CD4-positive, alpha-beta T cell treated with Interleukin-2 at 100 ng/mL for 4 hours (primary cell): ENCODE measurements at places on chromosomes 12 and 14.

DNA sequence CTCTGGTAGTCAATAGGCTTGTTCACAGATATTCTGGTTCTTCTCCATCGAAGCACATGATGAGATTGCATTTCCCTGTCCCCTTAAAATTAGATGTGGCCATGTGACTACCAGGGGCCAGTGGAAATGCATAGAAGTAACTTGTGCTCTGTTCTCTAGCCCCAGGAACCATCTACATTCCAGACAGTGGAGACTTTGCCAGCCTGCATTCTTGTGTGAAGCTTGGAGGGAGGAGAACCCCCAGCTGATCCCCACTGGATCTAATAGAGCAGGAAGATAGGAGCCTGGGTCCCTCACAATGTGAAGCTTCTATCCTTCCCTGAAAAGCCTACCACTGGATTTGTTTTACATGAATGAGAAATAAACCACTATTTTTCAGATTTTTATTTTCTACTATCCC lies 130.1 kb downstream of the KITLG start:
- no peak for DNase-seq

- DNase-seq, result no peak
Observed at GRCh38 chr12:52697058-52697582, 6.2 kb downstream of the KRT77 start.

DNA sequence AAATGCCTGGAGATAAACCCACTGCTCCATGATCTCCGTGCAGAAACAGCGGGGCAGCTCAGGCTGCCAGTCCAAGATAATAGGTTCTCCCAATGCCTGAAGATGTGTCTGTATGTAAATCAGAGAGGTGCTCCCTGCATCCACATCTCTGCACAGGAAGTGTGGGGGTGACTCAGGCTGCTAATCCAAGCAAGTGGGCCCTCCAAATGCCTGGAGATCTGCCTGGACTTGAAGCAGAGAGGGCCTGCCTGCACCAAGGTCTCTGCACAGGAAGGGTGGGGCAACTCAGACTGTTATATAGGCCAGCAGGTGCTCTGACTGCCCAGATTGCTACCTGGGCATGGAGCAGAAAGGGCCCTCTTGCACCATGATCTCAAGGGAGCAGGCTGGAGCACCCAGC lies 504.7 kb downstream of the LRFN5 start:
- DNase-seq, result no peak

DNA sequence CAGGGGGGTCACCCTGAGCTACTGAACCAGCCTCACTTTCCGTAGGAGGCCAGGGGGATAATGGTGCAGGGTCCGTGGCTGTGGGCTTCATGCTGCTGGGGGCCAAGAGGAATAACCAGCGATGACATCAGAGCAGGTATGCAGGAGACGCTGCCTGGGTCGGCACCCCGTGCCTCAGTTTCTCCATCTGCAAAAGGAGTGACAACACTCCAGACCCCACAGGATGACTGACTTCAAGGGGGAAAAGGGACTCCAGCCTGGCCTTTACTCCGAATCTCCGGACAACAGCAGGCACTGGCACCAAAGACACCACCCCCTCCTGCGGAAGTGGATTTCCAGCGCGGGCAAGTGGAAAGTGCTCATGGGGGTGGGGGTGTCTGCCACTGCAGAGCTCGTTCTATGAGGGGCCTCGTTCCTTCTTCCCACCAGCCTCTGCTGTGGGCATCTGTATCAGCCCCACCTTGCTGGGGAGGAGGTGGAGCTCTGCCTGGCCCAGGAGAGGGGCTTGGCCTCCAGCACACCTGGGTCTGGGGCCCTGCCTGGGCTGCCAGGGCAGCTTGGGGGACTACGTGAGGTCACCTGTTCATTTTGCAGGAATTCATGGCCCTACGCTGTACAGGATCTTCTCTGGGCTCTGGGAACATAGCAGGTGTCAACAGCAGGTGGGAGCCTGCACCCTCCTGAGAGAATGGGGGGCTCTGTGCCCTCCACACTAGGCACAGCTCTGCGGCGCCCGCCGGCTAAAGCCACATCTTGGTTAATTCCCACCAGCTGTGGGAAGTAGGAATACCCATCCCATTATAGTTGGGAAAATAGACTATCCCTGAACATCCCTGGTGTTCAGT lies 216.6 kb upstream of the C14orf180 start:
- DNase-seq, result no peak

DNA sequence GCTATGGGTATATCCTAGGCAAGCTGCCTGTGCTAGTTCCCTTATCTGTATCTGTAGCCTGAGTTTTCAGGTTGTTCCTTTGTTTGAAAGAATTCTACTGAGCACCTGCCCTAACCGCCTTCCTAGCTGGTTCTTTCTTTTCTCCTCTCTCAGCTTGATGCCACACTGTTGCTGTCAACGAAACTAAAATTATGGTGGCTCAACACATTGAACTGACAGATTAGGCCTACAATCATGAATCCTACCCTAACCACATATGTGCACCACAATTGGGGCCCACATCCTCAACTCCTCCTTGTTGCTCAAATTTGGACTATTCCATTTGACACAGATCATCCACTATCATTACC lies 36.2 kb upstream of the RESF1 start:
- no peak for DNase-seq

DNA sequence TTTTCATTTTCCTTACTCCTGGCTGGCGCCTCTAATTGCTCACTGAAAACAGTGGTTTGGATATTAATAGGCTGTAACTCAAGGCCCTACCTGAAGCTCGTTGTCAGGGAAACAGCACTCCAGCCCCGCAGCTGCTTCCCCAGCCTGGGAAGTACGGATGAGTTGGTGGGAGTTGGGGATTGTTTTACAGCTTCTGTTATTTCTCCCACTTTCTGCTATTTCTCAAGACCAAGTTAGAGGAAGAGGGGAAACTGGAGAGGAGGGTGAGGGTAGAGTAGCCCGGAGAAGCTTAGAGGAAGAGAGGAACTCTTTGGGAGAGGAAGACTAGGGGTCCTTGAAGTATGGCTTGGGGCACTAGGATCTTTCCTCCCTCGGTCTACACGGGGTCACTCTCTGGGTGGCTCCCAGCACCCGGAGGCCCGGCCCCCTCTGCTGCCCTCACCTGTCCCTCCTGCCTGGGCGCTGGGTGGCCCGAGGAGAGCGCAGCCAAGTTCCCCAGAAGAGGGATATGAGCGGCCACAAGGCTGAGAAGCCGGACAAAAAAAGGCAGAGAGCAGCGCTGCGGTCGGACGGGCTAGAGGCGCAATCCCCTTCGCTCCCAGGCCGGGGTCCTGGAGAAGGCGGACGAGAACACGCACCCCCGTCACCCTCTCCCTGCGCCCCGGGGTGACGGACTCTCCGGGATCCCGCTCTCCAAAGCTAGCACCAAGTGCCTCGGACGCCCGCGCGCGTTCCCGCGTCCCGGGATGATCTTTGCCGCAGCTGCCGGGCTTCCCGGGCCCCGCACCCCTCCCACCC lies 671 bp downstream of the SPTB start:
- DNase-seq, result no peak

DNA sequence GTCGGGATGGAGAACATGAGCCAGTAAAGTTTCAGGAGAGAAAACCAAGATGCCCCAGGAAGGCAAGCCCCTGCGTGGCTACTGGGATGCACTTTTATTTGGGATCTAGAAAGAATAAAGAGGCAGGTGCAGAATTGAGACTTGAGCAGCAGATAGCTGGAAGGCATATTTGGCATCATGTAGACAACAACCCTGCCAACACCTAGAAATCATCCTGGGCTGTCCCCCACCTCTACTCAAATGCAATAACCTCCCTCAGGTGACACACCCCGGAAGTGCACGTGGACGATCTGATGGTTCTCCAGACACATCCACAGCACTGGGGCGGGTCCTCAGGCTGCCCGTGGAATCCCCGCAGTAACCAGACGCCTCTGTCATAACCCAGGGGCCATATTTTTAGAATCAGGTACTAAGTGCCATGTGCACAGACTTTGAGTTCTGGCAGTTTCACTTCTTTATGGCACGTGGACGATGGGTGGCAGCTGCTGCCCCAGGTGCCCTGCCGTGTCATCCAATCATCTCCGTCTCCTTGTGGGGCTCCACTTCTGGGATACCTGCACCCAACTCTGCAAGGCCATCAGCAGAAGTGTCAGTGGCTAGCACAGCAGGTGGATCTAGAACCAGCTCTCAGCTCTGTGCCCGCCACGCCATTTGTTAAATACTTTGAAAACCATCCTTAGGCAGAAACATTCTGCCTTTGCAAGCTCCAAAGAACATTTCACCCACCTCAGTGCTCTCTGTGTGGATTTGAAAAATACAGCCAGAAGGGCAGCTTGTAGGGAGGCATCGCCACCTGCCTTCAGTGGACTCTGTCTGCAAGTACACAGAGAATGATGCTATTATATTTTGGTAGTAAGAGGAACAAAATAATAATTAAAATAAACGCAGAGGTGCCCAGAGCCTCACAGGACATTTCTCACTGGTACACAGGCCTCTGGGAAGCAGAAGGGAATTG lies 771.7 kb upstream of the TMEM132C start:
- no peak for DNase-seq

DNA sequence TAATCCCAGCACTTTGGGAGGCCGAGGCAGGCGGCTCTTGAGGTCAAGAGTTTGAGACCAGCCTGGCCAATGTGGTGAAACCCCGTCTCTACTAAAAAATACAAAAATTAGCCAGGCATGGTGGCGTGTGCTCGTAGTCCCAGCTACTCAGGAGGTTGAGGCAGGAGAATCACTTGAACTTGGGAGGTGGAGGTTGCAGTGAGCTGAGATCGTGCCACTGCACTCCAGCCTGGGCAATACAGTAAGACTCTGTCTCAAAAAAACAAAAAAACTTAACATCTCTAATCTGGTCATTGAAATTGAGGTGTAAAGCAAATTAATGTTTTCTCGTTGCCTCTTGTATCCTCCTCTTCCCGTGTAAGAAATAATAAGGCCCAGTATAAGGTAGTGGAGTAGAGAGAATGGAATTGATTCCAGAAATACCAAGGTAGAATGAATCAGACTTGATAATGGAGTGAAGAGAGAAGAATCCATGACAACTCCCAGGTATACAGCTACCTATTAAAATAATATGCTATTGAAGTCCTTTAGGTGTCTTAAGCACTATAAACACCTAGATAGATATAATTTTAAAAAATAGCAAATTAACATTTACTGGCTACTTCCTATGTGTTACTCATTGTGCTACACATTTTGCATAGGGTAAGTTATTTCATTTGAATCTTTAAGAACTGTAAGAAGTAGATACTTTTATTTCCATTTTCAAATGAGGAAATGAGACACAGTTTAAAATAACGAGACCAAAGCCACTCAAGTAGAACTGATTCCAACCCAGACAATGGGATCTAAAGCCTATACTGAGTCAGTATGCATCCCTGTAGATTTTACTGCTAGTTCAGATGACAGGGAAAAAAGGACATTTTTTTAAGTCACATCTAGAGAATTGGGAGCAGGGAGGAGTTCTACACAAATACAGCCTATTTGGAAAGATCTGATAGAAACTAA lies 23.2 kb downstream of the RAP1B start:
- no peak for DNase-seq

GRCh38 chr14:27049701-27050100 lies 451.9 kb upstream of the NOVA1 start:
- DNase-seq, result no peak

DNA sequence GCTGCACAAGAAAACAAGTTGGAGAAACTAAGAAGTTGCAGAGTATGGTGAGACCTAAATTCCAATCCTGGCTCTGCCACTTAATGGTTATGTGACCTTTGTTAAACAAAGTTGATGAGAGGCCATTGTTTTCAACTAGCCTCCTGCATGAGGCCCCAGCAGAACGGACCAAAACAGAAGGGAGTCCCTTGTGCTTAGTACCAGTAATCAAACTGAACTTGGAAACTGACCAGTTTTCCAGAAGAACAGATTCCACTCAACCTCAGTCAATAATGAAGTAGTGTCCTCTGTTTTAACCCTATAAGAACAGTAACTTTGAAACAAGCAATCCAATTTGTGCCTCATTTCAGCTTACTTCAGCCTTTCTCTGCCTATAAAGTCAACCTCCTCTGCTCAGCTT lies 69.9 kb downstream of the C12orf56 start:
- no peak for DNase-seq

DNA sequence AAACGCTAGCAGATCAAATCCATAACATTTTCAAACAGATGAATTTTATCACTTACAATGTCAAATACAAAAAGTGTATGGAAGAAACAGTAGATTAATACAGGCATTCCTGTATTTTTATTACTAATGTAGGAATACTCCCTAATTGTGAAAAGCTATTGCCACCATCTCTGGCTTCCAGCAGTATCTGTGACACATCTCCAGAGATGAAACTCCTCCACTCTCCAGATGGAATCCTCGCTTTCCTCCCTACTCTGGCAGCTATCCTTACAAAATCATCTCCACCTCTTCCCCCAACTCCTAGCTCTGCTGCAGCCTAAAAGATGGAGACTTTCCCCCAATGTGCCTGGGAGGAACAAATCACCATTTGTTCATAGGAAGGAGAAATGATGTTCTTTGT lies 211.4 kb downstream of the SSPN start:
- no peak for DNase-seq

DNA sequence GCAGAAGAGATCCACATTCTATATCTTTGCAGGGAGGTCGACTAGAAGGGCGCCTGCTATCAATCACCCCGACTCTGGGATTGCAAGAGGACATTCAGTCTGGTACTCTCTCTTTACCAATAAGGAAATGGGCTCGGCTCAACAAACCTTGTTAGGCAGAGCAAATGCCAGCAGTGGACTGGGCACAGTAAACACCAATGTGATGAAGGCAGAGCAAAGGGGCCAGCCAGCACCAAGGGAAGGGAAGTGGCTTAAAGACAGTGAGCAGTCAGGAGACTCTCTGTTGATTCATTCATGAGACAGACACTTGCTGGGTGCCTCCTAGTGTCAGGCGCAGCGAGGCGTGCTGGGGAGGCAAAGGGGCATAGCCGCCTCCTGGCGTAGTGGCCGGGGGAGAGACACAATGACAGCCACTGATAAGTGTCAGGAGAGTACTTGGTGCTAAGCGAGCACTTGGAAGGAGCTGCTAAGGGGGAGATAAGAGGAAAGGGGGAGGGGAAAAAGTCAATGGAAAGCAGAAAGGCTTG lies 34.1 kb downstream of the TMCC3 start:
- DNase-seq, result no peak

GRCh38 chr12:46553266-46553665 lies 180.7 kb upstream of the SLC38A2 start:
- no peak for DNase-seq

- no peak for DNase-seq
Observed at GRCh38 chr12:8692573-8692972, 5.2 kb upstream of the RIMKLB start.

GRCh38 chr14:104743461-104744380 lies 9.2 kb upstream of the SIVA1 start:
- DNase-seq, result no peak

GRCh38 chr12:124869059-124869665 lies 5.5 kb upstream of the SCARB1 start:
- DNase-seq, result no peak

GRCh38 chr14:32469388-32470160 lies 140.5 kb downstream of the AKAP6 start:
- no peak for DNase-seq

- DNase-seq, result no peak
Observed at GRCh38 chr12:88856201-88856600, 275.9 kb upstream of the KITLG start.

- DNase-seq, result no peak
Observed at GRCh38 chr14:22898302-22899090, 15.5 kb downstream of the REM2 start.

- no peak for DNase-seq
Observed at GRCh38 chr12:57237596-57237931, 8.1 kb downstream of the SHMT2 start.

GRCh38 chr12:129378496-129378895 lies 525.2 kb downstream of the GLT1D1 start:
- no peak for DNase-seq

GRCh38 chr14:23013054-23013748 lies 3.3 kb upstream of the C14orf93 start:
- no peak for DNase-seq
